Stimulated activated CD4-positive, alpha-beta T cell treated with anti-CD3 and anti-CD28 coated beads, Interleukin-4, amount 100 ng/mL, for 1 hour (primary cell): ENCODE measurements at places on chromosomes 6 and 20.

DNA sequence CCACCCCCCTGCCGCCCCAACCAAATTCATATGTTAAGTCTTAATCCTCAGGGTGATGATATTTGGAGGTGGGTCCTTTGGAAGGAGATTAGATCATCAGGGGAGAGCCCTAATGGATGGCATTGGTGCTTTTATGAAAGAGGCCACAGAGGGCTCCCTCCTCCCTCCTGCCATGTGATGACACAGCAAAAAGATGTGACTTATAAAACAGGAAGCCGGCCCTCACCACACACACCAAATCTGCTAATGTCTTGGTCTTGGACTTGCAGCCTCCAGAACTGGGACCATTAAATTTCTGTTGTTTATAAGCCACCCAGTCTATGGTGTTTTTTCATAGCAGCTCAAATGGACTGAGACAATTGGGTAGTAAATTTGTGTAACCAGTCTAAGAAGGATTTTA is 176.3 kb downstream of the ADGRG6 start:
- DNase-seq = peak; percentile 4

- DNase-seq = no peak
These were observed 136.1 kb downstream of the ANKRD60 start for GRCh38 chr20:58092353-58092752.

- no peak for DNase-seq
These were observed 45.0 kb downstream of the LIN28B start for GRCh38 chr6:105001906-105002305.

- no peak for DNase-seq
These were observed 30.3 kb upstream of the POPDC3 start for GRCh38 chr6:105209950-105210706.

- DNase-seq = peak; percentile 62
These were observed 10.4 kb downstream of the IGF2R start for GRCh38 chr6:159979136-159979874.

DNA sequence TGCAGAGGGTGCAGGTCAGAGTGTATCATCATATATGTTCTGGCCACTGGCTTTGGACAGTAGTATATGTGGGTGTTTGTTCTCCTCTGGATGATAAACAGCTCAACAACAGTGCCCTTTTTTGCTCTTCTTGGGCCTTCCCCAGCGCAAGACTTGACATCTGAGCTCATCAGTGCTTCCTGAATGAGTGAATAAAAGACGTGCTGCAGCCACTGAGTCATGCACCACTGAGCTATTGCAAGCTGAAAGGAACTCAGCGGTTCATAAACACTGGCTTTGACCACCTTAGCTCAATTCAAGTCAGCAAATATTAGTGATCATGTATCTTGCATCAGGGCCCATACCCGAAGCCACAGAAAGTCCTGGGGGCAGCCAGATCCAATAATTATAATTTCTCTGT is 105.3 kb upstream of the KCNG1 start:
- no peak for DNase-seq

DNA sequence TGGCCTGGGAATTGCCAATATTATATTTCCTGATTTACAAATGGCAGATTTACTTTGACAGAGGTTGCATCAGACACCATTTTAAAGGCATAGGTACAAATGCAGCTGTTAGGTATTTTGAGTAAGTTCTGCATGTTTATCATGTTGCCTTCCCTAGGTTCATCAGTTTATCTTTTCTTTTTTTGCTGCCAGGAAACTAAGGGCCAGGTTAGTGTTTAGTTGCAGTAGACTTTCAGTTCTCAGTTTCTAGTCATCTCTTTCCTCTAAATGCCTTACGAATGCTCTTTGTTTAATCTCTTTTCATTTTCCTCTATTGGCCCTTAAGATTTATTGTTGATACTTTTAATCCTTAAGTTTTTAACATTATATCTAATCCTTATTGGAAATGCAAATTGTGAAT is 129.9 kb downstream of the SMAP1 start:
- DNase-seq = no peak

- no peak for DNase-seq
These were observed 384.6 kb downstream of the PKHD1 start for GRCh38 chr6:51702851-51703250.

DNA sequence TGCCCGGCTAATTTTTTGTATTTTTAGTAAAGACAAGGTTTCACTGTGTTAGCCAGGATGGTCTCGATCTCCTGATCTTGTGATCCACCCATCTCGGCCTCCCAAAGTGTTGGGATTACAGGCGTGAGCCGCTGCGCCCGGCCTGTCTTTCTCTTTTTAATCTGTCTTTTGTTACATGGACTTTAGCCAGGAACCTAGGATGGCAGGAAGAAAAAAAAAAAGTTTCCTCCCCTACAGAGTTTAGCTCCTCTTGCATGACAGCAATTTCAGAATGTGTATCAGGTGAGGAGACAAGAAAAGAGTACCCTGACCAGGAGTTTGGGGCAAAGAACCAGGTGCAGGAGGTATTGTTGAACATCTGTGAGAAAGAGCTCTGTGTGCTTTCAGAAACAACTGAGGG is 21.4 kb upstream of the TXLNB start:
- DNase-seq = no peak

DNA sequence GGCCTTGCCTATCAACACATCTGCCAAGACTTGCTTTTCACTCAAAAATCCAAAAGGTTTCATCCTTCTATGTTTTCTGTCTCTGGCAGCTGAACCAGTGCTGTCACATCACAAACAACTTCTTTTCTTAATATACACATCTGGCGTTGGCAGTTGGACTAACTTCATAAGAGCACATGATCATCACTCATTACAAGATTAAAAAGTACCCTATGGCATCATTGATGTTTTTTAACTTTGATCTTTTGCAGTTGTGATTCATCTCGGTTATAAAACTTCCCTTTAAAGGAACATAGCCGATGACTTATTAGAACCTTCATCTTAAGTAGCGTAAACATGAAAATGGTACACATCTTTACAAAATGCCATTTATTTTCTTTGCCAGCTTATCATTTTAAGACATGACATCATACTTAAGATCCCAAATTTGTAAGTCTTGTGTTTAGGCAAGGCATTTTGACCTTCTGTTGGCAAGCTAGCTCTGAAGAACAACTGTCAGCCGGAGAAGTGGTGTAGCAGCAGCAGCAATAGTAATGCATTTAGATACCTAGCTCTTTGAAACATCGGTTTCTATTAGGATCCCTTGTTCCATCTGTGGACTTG is 64.2 kb upstream of the SUPT3H start:
- no peak for DNase-seq

- DNase-seq = no peak
These were observed 45.8 kb downstream of the CYP24A1 start for GRCh38 chr20:54127855-54128574.

DNA sequence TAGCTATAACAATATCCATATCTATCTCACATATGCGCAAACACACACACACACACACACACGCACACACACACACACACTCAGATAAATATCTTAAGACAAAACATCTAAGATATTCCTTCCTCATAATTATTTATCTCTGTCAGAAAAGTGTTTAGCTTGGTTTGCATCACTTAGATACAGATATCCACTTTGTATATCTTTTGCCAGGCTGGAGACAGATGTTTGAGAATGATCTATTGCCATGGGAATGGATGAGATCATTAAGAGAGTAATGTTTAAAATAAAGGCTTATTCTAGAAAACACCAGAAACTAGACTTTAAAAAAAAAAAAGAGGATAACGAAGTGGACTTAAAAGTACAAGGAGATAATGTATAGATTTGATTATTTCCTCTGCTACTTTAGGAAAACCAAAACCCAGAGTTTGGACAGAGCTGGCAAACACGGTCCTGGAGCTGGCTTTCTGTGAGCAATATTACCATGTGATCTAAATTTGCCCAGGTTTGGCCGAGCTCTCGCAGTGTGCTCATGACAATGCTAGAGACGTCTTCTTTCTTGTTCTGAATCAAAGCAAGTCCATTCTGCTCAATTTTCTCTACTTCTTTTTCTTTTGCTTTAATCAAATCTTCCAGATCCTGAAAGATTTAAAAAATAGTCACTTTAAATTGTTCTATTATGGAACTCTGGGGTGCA is 411.8 kb downstream of the SYNE1 start:
- DNase-seq = no peak

GRCh38 chr6:157092736-157093135 is 230.6 kb downstream of the TMEM242 start:
- no peak for DNase-seq

- no peak for DNase-seq
These were observed 2.7 kb downstream of the ID1 start for GRCh38 chr20:31607640-31608250.

- DNase-seq = no peak
These were observed 29.3 kb downstream of the DNAAF9 start for GRCh38 chr20:3378138-3378537.

- DNase-seq = no peak
These were observed 1.4 kb upstream of the COL11A2 start for GRCh38 chr6:33193619-33194018.

DNA sequence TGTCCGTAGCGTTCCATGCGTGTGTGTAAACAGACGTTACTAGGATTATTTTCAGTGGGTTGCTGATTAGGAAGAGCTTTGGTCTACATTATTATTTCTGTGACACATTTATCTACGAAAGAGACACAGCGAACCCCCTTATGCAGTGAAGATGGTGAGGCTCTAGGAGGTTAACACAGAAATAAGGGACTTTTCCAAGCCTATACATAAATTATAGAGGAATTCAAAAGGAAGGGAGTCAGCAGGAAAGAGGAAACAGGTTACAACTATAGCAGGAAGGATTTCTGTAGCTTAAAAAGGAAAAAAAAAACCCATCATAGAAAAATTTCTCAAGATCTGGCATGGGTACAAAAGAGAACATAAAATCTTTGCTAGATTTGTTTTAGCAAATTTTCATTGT is 12.9 kb upstream of the RPS6KA2 start:
- no peak for DNase-seq

- no peak for DNase-seq
These were observed 360.1 kb downstream of the SAMD5 start for GRCh38 chr6:147868427-147869190.

GRCh38 chr20:22513574-22513973 is 70.8 kb downstream of the FOXA2 start:
- no peak for DNase-seq

- DNase-seq = no peak
These were observed 43.9 kb upstream of the CLIC5 start for GRCh38 chr6:46059608-46060007.

DNA sequence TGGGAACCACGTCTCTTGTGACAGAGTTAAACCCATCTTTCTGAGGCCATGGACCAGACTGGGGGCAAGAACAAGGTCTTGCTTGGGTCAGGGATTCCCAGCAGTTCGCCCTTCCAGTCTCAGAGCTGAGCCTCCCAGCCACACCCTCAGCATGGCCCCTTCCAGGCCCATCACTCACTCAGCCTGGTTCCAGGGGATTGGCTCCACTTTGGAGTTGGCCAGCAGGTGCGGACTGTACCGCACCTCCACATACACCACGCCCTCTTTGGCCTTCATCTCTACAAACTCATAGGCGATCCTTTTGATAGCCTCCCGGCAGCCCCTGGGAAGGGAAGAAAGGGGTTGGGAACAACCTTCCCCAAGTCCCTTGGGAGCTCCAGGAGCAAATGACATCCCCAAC is 25.2 kb downstream of the ADA start:
- no peak for DNase-seq

GRCh38 chr6:159686703-159687102 is 6.3 kb downstream of the SOD2 start:
- no peak for DNase-seq

- DNase-seq = no peak
These were observed 137.3 kb upstream of the SNX9 start for GRCh38 chr6:157685596-157686280.

GRCh38 chr6:170202416-170203135 is 88.3 kb downstream of the DLL1 start:
- DNase-seq = no peak

GRCh38 chr20:34179637-34180360 is 61.4 kb upstream of the ASIP start:
- DNase-seq = no peak

DNA sequence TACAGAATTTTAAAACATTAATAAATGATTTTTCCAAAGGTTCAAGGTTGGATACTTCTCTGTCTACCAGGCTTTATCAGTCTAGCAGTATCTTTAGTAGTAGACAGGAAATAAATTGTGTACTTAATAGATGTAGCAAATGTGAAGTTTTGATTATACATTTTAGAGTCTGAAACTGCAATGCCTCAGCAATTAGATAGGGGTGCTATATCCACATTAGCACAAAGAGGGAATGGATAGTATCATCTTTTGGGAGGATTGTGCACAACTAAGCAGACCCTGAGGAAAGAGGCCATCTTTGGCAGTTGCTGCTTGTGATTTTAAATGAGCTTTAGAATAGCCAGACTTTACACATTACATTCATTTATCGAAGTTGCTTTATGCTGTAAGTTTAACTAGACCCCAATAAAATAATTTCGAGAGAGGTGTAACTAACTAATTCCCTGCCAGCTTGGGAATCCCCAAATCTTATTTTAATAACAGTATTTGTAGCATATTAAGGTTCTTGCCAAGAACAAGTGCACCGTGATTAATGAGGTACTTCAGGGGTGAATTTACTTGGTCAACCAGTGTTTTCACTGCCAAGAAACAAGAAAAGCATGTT is 2.8 kb downstream of the KCNQ5 start:
- no peak for DNase-seq

GRCh38 chr6:110589865-110590513 is 113.6 kb upstream of the SLC22A16 start:
- DNase-seq = no peak

DNA sequence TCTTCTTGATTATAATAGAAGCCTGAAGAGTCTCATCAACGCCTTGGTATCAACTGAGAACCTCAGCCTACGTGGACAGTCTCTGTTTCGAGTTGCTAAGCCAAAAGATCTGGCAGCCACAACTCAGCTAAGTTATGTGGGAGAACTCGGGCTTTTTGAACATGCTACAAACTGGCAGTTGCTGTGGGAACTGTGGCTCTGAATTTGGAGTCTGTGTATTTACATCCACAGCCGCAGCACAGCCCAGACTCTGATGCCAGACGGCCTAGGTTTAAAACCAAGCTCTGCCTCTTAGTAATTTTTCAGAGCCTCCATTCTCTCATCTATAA is 35.8 kb downstream of the RIPOR2 start:
- DNase-seq = peak; percentile 26

GRCh38 chr6:125764121-125764671 is 14.8 kb downstream of the HEY2 start:
- no peak for DNase-seq
